ENCODE measurements at places on chromosomes 6 and 20.

DNA sequence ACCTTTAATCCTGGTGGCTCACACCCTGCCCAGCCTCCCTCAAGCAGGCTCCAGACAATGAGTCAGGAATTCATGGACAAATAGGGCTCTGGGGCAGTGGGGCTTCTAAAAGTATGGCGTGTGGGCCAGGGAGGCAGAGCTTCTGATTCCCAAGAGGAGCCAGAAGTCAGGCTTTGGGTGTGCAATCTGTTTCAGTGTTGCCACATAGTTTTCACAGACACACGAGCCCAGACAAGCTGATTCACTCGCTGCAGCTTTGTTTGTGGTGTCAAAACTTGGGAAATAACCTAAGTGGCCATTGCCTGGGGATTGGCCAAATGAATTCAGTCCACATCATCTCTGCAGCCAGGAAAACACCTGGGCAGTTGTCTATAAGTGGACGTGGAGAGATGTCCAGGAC, 9.2 kb downstream of the PEDS1 start:
- DNase-seq = peak; percentile 56

- DNase-seq = no peak
Observed at GRCh38 chr20:19275630-19276071, 63.2 kb downstream of the SLC24A3 start.

DNA sequence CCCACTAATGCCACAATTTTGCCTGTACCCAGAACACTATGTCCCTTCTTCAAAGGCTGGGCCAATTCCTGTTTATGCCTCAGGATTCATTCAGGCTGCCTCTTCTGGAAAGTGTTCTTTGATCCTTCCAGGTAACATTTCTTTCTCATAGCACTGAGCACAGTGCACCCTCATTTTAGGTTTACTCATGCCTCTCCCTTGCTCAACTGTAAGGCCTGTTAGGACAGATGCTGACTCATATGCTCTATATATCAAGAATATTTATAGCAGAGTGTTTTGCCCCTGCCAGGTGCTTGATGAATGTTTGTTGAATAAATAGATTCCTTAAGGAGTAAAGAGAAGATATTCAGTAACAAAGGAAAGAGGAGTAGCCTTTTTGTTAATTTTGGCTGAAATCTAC, 263.9 kb downstream of the PHF3 start:
- no peak for DNase-seq

DNA sequence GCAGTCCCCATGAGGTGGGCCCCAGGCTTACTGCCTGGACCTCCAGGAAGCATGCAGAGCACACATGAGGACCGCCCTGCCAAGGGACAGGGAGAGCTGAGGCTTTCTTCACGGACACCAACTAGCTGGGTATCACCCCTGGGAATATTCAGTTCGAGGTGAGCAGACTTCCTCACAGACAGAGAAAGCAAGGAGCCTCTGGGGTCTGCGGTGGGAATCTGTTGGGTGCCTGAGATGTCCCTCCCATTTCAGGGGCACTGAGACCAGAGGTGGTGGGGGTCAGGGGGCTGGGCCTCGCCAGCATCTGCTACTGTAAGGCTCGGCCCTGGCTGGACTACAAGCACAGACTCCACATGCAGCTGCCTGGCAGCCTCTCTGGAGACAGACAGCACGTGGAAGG, 74.3 kb upstream of the SYNDIG1 start:
- no peak for DNase-seq

DNA sequence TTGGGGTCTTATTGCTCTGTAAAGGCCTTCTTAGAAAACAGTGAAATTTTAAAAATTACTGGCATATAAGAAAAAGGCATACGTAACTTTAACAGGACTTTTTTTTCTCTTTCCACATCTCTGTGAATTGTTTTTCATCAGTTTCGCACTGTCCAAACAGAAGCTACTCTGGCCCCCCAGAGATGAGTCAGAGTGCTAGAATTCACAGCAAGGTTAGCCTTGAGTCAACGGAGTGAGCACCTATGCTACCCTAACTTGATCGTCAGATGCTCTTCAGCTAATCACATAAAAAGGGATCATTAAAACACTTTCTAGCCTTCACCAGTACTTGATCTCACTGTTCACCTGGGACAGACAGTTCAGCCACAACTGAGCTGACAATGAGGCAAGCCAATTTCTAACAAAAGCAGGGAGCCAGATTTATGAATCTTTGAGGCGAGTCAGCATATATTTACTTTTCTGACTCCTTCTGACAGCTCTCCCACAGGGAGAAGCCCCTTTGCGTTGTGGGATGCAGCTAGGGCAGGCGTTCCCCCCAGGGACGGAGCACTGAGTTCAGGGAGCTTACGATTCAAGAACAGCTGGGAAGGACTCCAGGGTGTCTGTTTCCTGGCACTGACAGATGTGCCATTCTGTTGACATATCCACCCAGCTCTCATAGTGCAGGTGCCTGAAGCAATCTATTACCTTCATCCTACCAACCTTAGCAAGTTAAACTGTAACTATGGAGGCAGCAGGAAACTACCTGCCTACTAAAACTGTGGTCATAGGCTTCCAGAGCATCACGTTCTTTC, 46.4 kb upstream of the SPDEF start:
- DNase-seq = no peak

- DNase-seq = no peak
Observed at GRCh38 chr20:48187851-48188250, 402.6 kb upstream of the SULF2 start.

DNA sequence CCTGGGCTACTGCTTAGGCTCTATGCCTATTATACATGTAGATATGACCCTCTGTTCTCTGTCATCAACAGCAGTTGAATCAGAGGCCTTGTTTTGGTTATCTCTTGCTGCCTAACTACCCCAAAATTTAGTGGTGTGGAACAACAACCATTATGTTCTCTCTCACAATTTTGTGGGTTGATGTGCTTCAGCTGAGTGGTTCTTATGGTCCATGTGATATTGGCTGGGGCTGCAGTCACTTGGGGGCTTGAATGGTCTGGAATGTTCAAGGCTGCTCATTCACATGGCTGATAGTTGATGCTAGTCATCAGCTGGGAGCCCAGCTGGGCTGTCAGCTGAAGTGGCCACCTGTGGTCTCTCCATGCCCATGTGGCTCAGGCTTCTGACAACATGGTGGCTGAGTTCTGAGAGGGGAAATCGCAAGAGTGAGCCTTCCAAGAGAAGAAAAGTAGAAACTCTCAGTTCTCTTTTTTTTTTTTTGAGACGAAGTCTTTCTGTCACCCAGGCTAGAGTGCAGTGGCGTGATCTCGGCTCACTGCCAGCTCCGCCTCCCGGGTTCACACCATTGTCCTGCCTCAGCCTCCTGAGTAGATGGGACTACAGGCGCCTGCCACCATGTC, 47.8 kb downstream of the SHLD1 start:
- no peak for DNase-seq

- no peak for DNase-seq
Observed at GRCh38 chr6:36130667-36131510, 576 bp downstream of the MAPK13 start.

- DNase-seq = no peak
Observed at GRCh38 chr6:4466261-4466660, 309.9 kb upstream of the CDYL start.

DNA sequence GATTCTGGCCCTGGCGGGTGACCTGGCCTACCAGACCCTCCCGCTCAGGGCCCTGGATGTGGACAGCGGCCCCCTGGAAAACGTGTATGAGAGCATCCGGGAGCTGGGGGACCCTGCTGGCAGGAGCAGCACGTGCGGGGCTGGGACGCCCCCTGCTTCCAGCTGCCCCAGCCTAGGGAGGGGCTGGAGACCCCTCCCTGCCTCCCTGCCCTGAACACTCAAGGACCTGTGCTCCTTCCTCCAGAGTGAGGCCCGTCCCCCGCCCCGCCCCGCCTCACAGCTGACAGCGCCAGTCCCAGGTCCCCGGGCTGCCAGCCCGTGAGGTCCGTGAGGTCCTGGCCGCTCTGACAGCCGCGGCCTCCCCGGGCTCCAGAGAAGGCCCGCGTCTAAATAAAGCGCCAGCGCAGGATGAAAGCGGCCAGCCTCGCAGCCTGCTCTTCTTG, 868 bp upstream of the SLC2A4RG start:
- DNase-seq = no peak

DNA sequence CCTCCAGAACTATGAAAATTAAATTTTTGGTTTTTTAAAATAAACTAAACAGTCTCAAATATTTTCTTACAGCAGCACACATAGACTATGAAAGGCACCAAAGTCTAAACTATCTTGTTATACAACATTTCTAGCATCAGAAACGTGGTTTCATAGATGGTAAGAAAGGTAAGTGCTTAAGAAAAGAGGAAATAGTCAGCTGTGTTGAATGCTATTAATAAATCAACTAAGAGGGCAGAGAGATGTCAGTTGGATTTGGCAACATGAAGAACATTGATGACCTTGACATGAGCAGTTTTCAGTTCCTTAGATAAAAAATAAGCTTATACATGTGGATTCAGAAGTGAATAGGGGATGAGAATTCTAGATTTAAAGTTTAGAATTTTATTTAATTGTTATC, 113.6 kb downstream of the RFX6 start:
- no peak for DNase-seq

DNA sequence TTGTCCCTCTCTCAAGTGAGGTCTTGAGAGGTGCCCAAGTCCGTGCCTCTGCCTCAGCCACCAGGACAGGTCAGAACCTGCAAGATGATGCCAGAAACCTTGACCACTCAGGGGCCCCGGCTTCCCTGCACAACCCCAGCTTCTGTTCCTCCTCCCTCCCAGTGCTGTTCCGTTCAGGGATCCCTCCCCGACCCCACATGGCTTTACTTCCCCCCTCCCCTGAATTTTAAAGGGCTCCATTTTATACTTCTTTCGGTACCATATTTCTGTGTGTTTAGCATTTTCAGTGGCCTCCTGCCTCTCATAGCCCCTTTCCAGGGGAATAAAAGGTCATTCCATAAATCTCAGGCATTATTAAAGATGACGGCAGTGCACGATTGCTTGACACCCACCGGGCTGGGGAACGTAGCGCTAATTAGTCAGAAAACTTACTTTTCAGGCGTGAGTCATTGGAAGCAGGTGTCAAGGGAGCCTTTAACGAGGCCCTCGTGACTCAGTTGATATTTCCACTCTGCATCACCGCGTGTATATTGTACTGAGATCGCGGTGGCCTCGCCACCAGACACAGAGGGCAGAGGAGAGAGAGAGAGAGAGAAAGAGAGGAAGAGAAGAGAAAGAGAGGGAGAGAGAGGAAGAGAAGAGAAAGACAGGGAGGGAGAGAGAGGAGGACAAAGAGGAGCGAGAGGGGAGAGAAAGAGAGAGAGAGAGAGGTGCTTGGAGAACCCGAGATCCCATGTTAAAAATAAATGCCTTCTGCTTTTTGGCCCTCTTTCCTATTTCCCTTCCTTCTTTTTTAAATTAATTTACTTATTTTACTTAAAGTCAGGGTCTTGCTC, 21.3 kb downstream of the KCNG1 start:
- DNase-seq = peak; percentile 87

DNA sequence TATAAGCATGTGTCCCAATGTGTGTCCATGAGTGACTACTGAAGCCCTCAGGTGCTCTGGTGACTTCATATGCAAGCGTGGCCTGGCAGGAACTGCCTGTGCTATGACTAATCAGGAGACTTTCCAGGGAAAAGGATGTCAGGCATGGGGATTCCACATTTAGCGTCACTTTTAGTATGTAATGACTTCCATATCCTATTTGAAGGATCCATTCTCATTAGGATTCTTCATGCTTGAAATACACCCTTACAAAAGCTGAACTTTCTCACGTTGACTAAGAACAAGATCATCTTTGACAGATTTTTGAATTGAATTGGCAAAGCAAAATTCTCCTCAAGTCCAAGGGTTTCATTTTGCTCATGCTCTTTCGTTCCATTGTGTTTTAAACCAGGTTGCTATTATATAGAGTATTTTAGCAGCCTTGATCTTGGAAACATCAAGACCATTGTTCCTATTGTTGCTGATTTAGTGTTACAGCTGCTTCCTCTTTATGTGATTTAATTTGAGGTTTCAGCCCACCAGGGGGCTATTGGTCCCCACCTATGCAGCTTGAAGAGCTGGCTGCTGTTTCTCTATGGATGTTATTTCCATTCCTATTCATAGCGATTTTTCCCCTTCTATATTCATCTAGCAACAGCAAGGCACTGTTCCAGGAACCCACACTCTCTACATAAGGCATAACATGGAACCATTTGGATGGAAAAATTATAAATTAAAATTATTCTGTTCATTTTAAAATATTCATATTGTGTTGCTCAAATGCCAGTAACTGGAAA, 418.6 kb downstream of the CDKAL1 start:
- DNase-seq = no peak

- peak; percentile 98 for DNase-seq
Observed at GRCh38 chr6:48535582-48536009, 424.6 kb upstream of the PTCHD4 start.

GRCh38 chr6:38573801-38574395, 65.8 kb downstream of the BTBD9 start:
- no peak for DNase-seq

- no peak for DNase-seq
Observed at GRCh38 chr6:17703256-17703694, 3.5 kb downstream of the NUP153 start.

DNA sequence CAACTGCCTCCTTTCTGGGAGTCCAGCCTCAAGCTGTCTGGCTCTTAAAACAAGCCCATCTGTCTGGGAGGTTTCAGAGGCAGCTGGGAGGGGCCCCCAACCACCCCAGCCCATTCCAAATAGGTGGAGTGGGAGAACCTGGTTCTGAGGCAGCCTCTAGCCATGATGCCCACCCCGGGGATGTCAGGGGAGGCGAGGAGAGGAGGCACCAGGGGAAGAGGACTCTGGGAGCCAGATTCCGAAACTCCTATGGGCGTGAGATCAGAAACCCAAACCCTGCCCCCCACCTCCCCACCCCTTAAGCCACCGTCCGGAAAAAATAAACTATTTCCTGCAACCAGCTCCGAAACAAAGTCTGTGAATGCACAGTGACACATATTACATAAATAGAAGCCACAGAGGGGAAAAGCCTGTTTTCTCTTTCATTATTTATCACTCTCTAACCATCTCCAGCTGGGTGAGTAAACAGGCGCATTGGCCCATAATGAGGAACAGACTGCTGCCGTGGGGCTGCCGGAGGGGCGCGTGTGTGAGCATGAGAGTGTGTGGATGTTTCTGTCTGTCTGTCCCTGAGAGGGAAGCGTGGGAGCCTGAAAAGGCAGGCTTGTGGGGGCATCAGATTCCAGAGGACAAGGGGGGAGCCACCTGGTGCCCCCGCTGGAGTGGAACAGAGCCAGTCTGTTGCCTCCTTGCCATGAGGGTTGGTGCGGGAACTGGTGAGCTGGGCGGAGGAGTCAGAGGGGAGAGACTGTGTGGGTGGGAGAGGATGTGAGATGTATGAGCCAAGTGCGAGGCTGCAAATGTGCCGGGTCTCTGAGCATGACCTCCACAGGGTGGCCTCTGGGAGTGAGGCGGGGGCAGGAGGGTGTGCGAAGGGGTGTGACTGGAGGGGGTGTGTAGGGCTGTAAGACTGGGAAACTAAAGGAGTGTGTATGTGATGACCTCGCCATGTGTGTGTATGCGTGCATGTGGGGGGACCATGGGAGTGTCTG, 14.3 kb upstream of the FOXP4 start:
- DNase-seq = no peak

GRCh38 chr20:37627767-37628130, 66.1 kb upstream of the CTNNBL1 start:
- DNase-seq = no peak

DNA sequence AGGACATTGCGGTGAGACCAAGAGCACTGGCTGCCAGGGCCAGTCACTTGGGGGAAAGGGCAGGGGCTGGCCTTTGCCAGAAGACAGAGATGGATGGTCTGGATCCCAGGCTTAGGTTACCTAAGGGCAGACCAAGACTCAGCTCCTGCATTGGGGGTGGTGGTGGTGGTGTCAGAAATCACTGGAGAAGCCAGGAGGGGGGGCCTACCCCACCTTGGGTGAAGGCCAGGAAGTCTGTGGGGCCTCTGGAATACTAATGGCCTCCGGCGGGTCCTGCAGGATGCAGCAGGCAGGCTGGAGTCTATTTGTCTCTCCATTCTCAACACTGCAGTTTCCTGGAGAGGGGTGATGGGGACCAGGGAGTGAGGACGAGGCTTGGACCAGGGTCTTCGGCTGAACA, 32.8 kb downstream of the CD40 start:
- no peak for DNase-seq
